ENCODE measurements at places on chromosomes 13 and 19. TPM values are rescaled to one million over a fixed set of nuclear protein-coding genes. Genes with fewer than 3 reads are reported as not detected.

- no peak for DNase-seq
These were observed 31.2 kb downstream of the CLEC17A start for GRCh38 chr19:14614099-14614412.

GRCh38 chr19:11578258-11579142, 1.1 kb upstream of the ACP5 start:
- peak; percentile 75 for DNase-seq

DNA sequence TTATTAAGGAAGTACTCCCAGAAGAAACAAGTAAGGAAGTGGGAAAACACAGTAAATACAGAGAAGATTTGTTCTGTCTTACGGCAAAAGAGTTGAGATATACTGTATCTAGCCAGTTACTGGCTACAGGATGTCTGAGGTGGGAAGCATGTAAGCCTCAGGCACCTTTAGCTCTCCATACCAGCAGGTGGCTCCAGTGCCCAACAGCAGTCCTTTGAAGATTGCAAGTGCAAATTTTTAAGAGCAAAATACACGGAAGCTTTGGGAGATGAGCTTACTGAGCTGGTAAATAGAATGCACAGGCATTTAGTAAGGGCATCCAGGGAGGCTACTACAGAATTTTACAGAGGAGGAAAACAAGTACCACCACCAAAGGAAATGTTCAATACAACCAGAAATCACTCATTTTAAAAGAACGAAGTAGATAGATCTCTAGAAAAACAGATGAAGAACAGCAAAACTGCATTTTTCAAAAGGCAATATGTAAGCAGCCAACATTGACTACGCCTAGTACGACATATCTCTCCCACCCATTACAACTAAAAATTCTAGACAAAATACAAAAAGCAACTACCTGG, 57.9 kb upstream of the VSTM2B start:
- no peak for DNase-seq

The TBXA2R gene
- 6.0 TPM for total RNA-seq

DNA sequence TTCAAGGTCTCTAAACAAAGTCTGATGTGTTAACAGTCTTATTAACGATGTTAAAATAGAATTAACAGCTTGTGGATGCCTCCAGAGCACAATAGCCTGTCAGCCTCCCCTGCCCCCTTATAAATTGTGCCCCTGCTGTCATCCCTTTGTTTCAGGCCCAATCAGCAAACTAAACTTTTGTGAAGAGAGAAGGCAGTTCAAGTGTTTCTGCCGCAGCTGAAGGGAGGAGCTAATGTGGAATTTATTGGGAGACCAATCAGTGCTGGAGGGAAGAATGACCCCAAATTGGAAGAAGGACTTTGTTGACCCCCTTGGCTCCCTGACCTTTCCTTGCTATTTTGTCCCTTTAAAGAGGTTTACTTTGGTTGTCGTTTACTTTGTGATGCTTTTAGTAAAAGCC, 160.5 kb downstream of the TM9SF2 start:
- DNase-seq = no peak

The KLK6 gene
- total RNA-seq = not detected

The SIGLECL1 gene
- total RNA-seq = not detected

DNA sequence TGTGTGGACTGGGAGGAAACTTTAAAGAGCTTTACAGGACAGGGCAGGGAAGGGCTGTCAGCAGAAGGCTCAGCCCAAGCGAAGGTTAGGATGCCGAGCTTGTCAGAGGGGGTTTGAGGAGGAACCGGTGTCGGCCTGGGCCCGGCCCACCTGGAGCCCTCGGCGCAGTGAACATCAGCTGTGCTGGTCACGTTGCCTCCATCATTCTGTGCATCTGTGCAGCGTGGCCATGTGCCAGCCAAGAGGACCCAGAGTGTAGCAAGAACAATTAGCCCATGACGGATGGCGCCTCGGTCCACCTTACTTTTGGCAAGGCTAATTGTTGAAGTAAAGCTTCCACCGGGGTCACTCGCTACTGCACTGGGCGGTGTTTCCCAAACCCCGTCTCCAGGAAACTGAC, 161.4 kb downstream of the PTPRS start:
- no peak for DNase-seq

- DNase-seq = no peak
These were observed 5.9 kb upstream of the CACNG7 start for GRCh38 chr19:53903055-53903680.

- DNase-seq = no peak
These were observed 232.6 kb downstream of the TEX29 start for GRCh38 chr13:111552891-111553655.

The SMG9 gene
- total RNA-seq = 12.3 TPM

DNA sequence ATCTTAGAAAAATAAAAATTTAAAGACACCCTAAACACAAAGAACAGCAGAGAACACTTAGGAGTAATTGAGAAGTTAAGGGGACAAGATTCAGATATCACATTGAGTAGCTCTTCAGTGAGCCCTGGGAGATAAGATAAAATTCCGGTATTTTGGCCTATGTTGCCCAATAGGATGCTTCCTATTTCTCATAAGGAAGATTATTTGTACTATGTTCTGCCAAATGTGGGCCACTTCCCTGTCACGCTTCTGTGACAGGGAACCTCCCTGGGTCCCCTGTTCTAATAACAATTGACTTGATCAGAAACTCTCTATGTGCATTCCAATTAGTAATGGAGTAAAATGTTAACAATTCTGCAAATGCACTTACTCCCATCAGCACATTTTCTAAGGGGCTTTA, 310.7 kb downstream of the MYO16 start:
- DNase-seq = no peak

- peak; percentile 54 for DNase-seq
These were observed 277.8 kb downstream of the FOXO1 start for GRCh38 chr13:40388617-40389016.

- DNase-seq = no peak
These were observed 126.9 kb downstream of the SPRY2 start for GRCh38 chr13:80214050-80214449.

- DNase-seq = no peak
These were observed 25.0 kb downstream of the ERCC5 start for GRCh38 chr13:102870677-102871415.

- DNase-seq = no peak
These were observed 247.0 kb downstream of the GPC6 start for GRCh38 chr13:93473441-93474270.

DNA sequence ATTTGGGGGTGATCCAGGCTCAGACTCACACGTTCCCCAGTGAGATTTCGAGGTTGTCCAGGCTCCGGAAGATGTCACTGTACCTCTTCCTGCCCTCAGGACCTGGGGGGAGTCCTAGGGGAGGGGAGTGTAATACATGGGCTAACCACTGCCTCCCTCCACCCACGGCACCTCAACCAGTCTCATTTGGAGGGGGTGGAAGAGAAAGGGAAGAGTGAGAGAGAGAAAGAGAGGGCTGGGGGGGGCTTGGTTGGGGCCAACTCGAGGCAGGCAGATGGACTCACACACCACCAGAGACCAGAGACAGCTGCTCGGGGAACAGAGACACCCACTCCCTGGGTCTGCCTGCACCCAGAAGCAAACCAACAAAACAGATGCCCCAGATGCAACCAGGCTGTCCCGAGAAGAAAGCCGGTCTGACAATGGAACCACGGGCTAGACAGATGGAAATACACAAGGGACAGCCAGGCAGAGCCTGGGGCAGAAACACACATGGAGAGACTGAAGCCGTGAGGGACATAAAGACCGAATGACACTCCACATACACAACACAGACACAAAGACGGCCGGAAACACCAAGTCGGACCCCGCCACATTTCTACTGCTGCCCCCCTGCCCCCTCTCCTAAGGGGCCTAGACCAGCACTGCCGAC, 825 bp downstream of the GMIP start:
- DNase-seq = no peak

GRCh38 chr19:9461938-9462337, 26.6 kb upstream of the ZNF266 start:
- no peak for DNase-seq

DNA sequence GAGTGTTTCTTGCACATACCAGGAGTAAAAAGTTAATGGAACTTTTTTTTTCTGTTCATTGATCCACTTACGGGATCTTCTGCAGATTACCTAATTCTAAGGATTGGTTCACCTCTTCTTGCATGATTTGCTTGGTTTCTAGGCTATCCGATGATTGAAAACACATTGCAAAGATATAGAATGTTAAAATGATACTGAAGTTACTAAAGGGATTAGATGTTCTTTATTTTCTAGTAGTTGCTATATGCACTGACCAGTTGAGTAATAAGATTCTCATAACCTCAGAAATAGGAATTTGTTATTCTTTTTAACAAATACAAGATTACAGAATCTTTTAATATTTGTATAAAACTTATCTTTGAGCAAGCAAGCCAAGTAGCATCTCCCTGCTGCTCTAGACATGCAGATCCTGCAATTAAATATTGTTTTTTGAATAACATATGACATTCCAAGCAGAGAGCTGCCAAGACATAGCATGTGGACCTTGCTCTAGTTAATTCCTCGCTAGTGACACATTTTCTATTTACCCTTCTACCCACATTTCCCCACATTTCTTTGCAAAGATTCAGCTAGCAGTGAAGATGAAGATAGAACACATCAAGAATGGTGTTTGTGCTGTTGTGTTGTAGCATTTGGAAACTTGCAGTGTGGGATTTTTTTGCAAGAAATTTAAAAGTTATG, 51.7 kb upstream of the RNF113B start:
- no peak for DNase-seq

DNA sequence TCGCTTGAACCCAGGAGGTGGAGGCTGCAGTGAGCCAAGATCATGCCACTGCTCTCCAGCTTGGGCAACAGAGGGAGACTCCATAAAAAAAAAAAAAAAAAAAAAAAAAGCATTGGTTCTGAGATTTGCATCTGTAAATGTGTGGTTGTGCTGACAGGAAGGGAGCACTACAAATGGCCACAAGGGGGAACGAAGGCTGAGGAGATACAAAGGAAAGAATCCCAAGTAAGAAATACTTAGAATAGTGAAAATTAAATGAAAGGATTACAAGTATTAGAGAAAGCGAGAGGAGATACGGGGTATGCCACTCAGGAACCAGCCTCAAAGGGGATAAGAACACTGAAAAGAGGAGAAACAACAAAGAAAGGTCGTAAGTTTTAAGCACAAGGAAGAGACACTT, 284.9 kb downstream of the KLF12 start:
- no peak for DNase-seq

DNA sequence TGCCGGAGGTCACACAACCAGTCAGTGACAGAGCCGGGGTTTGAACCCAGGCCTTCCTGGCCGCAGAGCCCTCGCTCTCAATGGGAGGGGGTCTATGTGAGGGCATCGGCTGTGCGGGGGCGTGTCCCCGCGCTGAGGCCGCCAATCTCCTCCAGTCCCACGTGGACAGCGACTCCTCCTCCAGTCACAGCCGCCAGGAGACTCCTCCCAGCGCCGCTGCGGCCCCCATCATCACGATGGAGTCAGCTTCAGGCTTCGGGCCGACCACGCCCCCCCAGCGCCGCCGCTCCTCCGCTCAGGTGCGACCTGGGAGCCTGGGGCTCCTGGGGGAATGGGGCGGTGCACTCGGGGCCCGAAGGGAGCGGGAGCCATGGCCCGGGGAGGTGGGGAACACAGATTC, 6.0 kb downstream of the SPRED3 start:
- DNase-seq = no peak

The JSRP1 gene
- 0.42 TPM for total RNA-seq

GRCh38 chr13:112689303-112690245, at the start of gene ATP11A:
ATP11A (plus strand) TSS chr13:112690038; CDS start chr13:112690417, 379 bp downstream.
- DNase-seq = peak; percentile 97

DNA sequence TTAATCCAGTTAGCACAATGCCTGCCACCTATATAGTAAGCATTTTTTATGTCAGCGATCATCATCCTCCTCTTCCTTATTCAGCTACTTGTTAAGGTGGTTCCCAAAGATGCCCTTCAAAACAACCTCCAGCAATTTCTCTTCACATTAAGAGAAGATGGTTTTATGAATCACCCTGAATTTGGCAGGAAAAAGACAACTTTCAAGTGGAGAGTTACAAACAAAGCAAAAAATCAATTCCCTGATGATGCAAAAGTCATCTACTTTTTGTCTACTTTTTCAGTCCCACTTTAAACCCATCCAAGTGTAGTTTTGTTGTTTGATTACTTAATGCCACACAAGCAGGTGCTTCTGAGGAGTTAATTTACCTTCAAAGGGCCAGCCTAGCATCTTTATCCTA, 139.1 kb upstream of the SERP2 start:
- DNase-seq = no peak

DNA sequence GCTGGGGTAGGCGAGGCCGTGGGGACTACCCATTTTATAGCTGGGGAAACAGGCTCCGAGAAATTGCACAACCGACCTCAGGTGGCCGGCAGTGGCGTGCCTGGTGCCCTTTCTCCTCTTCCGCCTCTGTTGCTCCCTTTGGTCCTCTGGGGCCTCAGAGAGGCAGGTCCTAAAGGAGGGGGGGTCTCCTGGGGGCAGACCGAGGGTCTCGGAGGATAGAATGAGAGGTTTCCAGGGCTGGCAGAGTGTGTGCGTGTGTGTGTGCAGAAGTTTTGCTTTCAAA, 11.3 kb downstream of the STX10 start:
- no peak for DNase-seq

Data from right lobe of liver (tissue), 6 donors.